ENCODE measurements at places on chromosomes 12 and 14.

DNA sequence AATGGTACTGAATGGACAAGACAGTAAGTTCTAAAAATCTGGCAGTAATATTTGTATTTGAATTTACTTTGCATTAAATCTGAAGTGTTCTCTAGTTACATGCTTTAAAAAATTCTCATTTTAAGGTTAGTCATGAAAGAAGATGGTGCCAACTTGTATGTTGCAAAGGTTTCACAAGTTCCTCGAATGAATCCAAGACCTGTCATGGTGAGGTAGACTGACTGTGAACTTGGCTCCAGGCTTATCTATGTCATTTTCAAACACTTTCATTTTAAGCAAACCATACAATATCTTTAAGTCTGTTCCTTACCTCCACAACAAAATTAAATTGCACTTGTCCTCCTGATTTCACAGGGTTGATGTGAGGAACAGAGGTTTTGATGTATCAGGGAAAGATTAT, 23.4 kb downstream of the CLEC2D start:
- DNase-seq: no peak

GRCh38 chr12:56129206-56129941, 1.3 kb downstream of the ESYT1 start:
- no peak for DNase-seq

DNA sequence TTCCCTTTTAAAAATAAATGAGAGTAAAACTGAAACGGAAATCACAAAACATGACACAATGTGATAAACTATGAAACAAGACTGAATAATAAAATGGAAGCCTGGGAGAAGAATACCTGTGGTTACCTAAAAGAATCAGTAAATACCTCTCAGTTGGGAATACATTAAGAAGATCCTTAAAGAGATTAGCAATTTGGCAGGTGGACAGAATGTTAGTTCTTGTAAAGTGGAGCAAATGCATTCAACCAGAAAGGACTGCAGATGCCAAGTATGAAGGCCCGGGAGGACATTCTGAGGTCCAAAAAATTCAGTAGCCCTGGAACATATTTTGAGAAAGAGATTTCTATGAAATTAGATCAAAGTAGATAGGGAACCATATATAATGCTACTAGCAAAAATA, 861.3 kb upstream of the SEL1L start:
- no peak for DNase-seq

DNA sequence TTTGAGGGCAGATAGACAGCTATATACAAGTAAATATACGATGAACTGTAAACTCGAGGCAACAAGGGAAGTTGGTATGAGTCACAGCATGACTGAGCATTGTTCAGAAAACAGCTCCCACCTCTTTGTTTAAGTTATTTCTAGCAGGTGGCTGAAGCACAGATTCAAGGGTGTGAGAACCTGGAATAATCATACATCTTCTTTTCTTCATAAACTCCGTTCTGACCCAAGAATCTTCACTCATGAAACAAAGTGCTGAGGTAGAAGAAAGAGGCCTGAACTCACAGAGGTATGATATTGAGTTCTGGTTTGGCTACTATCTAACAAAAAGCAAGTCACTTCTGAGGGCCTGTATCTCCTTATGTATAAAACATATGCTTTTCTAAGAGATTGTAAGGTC, 364.1 kb upstream of the KITLG start:
- DNase-seq: no peak

DNA sequence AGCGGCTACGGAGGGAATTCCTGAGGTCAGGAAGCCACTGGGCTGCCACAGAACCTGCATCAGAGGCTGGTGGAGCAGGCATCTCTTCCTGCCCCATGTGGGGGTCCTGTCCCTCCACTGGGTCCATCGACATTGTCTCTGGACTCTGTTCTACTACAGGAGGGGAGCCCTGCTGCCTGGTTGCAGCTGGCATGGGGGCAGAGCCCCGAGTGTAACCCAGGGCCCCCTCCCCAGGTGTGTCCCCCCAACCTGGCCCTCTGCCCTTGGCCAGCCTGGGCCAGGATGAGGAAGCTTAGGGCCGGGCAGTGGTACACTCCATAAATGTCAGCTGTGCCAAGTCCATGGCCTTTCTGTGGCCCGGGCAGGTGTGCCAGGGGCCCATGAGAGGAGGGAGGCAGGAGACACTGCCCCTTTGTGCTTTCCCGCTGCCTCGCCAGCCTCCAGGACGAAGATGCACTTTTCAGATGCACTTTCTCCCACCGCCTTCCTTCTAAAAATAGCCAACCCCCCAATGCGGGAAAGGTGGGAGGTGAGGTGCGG, 4.0 kb upstream of the EXOC3L4 start:
- no peak for DNase-seq

DNA sequence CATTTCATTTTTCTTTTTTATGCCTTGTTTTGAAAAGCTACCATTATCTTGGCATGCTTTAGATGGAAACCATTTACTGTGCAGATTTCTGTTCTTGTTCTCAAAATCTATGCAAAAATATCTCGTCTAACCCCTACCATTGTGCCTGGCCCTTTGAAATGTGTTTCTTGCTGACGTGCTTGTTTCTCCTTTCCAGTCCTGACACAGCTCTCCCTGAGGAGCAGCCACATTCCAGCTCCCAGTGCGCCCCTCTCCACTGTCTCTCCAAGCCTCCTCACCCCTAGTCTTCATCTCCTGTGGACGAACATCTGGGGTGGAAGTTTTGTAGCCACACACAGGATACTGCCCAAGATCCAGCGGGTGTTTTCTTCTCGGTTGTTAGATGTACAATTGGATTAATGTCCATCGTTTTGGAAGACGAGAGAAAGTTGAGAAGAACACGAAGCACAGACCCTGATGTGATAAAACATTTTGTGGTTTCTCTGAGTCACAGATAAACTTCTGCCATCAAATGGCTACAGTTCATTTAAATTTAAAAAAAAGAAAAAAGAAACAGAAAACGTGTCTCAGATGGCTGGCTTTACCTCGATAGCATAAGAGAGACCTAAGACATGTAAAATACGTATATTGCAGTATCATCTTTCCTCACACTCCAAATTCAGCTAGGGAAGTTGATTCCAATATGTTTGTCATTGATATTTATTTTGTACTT, 21.9 kb upstream of the FGD4 start:
- no peak for DNase-seq

GRCh38 chr12:23099604-23100003, 474.6 kb downstream of the ETNK1 start:
- DNase-seq: no peak

- peak; percentile 38 for DNase-seq
Measured at GRCh38 chr12:108560752-108561719, at the start of gene SART3. TSS of gene SART3 (minus strand) at chr12:108561173. CDS start at chr12:108561154, 19 bp downstream.

GRCh38 chr12:5808981-5809380, 136.1 kb downstream of the ANO2 start:
- DNase-seq: no peak

DNA sequence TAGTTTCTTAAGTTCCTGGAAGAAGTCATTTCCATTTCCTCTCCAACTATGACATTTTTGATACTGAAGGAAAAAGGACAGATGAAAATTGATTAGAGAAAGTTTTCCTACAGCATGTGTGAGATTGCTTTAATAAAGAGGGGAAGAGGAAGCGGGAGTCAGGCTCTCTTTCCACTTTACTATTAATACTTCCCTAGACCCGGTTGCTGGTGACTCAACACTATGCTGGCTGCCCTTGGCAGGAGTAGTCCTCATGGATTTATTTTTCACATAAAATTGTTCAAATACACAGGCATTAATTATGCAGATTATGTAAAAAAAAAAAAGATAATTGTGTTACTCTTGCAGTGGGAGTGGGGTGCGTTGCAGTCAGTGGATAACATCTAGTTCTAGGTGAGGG, 293.4 kb downstream of the EGLN3 start:
- no peak for DNase-seq

- no peak for DNase-seq
Measured at GRCh38 chr12:80183939-80184338, 84.6 kb downstream of the OTOGL start.

GRCh38 chr12:79737875-79738718, 47.3 kb upstream of the PAWR start:
- DNase-seq: no peak

GRCh38 chr12:113658006-113658655, 186.5 kb upstream of the LHX5 start:
- DNase-seq: no peak

DNA sequence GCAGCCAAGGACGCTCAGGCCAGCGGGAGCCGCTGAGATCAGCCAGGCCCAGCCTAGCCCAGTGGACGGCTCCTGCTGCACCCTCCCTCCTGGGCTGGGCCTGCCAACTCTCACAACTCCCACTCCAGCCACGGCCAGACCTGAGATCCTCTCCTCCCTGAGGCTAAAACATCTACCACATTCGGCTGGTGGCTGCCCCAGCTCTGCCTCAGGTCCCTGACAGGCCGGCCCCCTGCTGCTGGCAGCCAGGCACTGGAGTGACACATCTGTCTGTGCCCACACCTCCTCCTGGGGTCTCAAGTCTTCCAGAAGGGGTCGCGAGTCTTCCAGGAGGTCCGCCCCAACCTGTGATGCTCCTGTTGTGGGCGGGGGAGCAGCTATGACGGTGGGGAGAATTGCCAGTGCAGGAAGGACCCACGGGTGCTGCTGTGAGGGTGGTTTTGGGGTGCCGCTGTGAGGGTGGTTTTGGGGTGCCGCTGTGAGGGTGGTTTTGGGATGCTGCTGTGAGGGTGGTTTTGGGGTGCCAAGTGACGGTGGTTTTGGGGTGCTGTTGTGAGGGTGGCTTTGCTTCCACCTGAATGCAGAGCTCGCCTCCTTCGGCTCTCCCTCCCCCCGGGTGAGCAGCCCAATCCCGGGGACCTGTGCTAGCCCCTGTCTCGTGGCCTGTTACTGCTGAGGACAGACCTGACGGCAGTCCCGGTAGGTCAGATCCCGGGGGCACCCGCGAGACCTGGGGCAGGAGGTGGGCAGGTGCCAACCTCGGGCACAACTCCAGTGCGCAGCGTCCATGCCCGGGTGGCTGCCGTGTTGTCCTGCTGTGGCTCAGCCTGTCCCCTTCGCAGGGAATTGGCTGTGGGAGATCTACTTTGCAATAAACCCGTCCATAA, 27.5 kb upstream of the C14orf180 start:
- no peak for DNase-seq

GRCh38 chr12:54392485-54393206, 8.1 kb upstream of the ZNF385A start:
- no peak for DNase-seq

DNA sequence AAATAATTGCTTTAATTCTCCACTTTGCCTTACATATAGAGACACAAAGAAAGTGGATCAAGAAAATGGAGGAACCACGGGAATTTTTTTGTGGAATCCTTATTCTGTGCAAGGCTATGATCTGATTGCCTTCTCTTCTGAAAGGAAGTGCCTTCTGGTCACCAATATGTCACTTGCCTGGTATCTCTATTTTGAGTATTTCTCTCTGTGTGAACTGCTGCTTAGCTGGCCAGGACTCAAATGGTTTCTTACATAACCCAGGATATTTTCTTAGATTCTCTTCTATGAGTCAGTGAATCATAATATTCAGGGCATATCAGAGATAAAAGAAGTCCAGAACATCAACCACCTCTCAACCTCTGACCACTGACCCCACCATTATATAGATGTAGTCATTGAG, 156.1 kb downstream of the DIO2 start:
- DNase-seq: no peak

DNA sequence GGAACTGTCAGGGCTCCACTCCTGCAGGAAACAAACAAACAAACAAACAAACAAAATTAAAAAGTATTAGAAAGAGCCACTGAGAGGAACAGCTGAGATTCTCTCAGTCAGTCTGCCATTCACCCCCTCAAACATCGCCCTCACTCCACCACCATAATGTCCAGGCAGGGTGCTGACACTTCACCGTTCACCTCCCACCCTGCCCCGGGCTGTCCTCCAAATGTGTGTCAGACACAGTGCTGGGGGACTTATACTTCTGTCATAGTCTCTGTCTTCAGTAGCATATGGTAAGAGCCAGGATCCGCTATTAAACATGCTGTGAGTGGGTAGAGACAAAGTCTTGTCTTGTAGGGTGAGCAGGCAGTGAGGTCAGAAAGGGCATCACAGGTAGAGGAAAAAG, 28.3 kb downstream of the KRT18 start:
- DNase-seq: no peak

GRCh38 chr14:94460631-94461416, 8.2 kb upstream of the SERPINA11 start:
- no peak for DNase-seq

- no peak for DNase-seq
Measured at GRCh38 chr12:70719672-70720420, 82.6 kb upstream of the PTPRB start.

GRCh38 chr12:91326058-91327027, 143.7 kb upstream of the DCN start:
- no peak for DNase-seq

DNA sequence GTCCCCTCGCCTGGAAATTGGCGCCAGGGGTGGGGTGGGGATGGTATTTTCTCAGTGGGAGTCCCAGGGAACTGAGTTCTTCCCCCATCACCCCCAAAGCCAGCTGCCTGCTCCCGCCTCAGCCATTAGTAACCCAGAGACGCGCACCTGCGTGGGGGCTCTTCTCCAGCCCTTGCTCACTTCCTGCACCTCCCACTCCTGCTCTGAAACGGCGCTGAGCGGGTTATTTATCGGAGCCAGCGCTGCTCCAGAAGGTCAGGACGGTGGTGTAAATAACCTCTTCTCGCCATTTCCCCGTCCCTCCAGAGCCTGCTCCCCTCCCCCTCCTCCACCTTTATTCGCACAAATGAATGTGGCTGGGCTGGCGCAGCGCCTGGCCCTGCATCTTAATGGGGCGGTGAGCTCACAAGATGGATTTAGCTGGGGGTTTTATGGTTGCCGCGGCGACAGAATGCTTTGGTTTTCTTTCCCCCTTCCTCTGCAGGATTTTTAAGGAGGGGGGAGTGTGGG, 12.2 kb downstream of the GPR84 start:
- DNase-seq: no peak

- DNase-seq: no peak
Measured at GRCh38 chr12:67517181-67517887, 131.2 kb upstream of the DYRK2 start.

DNA sequence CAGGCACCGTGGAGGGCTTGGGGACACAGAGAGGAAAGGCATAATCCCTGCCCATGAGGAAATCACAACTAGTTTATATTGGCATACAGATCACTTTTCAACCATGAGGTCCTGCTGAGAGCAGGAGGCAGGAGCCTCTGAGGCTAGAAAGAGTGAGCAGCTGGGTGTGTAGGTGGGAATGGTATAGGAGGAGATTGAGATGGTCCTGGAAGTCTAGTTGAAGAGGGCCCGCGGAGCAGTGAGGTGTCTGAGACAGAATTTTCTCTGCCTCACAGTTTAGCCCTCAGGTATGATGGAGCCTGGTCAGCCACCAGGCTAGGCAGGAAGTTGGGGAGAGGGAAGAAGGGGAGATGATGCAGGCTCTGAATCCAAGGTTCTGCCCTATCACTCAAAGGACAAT, 54.7 kb upstream of the JDP2 start:
- DNase-seq: no peak

DNA sequence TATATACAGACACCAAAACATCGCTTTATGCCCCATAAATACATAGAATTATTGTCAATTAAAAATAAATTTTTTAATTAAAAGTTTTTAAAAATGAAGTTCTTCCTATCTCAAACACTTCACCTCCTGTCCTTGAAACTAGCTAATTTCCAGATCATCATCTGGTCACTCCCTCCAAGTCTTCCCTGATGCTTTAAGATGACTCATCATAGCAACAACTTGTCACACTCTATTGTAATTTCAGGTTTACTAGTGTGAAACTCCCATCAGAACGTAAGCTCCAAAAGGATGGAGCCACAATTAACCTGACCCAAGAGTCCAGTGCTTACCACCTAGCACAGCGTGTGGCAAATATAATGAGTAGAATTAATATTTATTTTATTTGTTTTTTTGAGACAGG, 16.3 kb downstream of the GXYLT1 start:
- DNase-seq: no peak

GRCh38 chr12:24679126-24679525, 269.8 kb downstream of the BCAT1 start:
- DNase-seq: no peak

GRCh38 chr14:90943367-90943766, 117.1 kb downstream of the RPS6KA5 start:
- DNase-seq: no peak

All from GOT3 (cell line).